ENCODE measurements at places on chromosomes 7 and 10. TPM values are rescaled to one million over a fixed set of nuclear protein-coding genes. Genes with fewer than 3 reads are reported as not detected.

Gene DUS4L
- polyA plus RNA-seq, result 2.2 TPM

DNA sequence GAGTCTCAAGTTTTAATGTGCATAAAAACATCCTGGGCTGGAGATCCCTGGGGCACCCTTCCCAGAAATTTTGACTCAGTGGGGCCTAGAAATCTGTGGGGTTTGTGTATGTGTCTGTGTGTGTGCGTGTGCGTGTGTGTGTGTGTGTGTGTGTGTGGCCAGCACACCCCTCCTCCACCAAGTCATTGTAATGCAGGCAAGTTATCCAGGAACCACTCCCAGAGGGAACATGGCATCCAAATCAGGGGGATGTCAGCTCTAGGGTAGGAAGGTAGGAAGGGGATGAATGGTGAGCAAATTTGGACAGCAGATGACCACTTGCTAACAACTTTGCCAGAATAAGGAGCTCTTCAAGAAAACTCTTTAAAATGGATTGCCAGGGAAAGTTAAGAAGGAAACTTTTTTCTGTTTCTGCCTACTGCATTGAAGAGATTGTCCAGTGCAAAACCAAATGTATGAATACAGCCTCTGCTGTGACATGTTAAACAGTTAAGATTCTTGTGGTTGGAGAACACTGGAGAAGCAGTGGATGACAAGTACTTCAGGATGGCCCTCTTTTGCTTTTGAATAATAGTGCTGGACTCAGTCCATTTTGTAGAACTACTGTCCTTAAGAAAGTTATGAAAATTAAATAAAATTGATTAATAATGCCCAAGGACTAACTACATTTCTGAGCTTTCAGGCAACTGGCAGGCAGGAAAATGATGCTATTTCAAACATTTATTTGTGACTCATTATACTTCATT, 12.3 kb downstream of the STAMBPL1 start:
- DNase-seq, result no peak

Gene CDC14C
- polyA plus RNA-seq, result not detected

GRCh38 chr10:26682931-26683330, 14.6 kb upstream of the PDSS1 start:
- no peak for DNase-seq

Gene RHOBTB1
- 17.3 TPM for polyA plus RNA-seq

Gene UFSP1
- polyA plus RNA-seq, result 2.0 TPM

Gene GNGT1
- not detected for polyA plus RNA-seq

- DNase-seq, result no peak
Observed at GRCh38 chr7:149773446-149774236, at the start of gene ZNF467. Gene ZNF467, minus strand, starts transcription at chr7:149773588. Its CDS starts 2,556 bp downstream, at chr7:149771032.

DNA sequence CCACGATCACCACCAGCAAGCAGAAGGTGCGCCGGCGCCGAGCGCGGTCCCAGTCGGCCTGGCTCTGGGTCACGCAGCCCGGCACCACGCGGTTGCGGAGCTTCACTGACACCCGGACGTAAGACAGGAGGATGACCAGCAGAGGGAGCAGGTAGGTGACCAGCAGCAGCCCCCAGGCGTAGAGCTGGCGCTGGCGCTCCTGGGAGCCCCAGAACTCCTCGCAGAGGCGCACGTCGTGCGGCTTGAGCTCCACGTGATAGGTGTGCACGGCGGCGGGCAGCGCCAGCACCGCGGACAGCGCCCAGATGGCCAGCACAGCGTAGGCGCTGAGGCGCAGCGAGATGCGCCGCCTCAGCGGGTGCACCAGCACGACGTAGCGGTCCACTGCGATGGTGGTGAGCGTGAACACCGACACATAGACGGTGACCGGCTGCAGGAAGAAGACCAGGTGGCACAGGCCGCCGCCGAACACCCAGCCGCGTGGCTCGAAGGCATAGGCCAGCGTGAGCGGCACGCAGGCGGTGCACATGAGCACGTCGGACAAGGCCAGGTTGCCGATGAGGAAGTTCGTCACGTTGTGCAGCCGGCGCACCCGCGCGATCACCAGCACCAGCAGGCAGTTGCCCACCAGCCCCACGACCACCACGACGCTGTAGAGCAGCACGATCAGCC, 920 bp downstream of the PRLHR start:
- DNase-seq, result no peak

Gene IDI2
- not detected for polyA plus RNA-seq

Gene ACBD7
- 0.76 TPM for polyA plus RNA-seq

Gene CTTNBP2
- 0.37 TPM for polyA plus RNA-seq

DNA sequence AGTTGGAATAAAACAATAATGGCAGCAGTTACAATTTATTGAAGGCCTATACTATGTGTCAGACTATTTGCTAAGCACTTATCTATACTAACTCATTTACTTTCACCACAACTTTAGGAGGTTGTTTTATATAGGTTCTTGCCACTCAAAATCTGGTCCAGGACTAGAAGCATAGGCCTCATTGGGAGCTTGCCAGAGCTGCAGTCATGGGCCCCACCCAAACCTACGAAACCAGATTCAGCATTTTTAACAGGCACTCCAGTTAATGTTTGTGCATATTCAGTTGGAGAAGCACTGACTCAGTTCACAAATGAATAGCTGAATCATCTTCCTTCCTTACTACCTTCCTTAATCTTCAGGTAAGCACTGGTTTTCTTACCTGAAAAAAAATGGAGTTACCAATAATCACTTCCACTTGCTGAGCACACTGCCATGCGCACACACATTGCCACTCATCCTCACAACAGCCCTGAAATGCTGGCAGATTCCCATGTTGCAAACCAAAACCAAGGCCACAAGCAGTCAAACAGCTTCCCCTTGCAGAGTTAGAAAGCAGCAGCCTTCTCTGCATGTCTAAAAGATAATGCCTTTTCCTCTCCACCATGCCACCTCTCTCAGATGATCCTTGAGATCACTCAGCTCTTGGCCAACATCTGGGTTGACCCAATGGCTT, 122.4 kb downstream of the SLC16A9 start:
- no peak for DNase-seq

Gene ASIC3
- 0.45 TPM for polyA plus RNA-seq

GRCh38 chr10:130844310-130844709, 467.2 kb downstream of the TCERG1L start:
- no peak for DNase-seq

DNA sequence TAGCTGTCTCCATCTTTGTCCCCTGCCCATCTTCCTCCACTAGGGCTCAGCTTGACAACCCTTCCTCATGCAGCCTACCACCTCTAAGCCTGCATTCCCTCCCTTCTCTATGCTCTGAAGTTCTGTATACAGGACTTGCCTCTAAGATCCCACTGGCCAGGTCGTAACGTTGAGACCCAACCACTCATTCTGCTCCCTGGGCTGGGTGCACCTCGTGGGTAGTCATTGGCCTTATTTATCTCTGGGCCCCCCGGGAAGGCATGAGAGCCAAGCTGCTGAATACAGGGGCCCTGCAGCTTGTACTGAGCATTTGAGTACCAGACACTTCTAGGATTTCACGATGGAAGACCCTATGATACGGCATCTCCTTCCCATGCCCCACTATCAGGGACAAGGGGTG, 31.2 kb downstream of the MYL10 start:
- DNase-seq, result no peak

DNA sequence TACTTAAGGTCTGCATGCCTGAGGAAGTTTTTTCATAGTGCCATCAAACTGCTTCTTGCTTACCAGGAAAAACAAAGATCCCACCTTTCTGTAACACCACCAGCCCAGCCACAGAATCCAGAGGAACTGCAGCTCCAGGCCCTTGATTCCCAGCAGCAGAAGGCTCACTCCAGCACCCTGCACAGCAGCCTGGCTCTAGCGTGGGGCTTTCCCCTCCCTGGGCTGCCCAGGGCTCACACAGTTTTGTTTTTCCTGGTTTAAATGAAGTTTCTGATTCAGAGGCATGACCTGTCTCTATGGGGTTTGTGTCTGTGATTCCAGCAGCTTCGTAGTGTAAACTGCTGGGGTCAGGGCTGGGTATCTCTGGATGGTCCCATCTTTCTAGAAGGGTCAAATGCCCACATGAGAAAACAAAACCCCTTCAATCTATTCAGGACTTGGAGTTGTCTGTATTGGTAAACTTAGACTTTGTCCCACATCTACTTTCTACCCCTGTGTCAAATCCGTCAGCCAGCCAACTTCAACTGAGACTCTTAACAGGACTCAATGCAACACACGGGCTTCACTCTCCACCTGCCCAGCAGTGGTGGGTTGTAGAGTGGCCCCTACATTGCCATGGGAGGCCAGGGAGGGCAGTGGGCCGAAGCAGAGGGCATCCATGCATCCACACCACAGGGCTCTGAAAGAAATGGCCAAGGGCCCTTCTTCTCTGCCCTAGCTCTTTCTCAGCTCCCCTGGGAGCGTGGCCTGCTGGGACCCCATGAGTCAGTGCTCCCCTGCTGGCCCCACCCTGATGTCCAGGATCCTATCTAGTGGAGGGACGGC, 73.6 kb downstream of the ATXN7L1 start:
- DNase-seq, result no peak

Gene SPDYE2B
- not detected for polyA plus RNA-seq

Gene LANCL2
- 26.8 TPM for polyA plus RNA-seq

- DNase-seq, result no peak
Observed at GRCh38 chr10:31536302-31536701, 217.3 kb downstream of the ZEB1 start.

Gene CYP3A4
- not detected for polyA plus RNA-seq

DNA sequence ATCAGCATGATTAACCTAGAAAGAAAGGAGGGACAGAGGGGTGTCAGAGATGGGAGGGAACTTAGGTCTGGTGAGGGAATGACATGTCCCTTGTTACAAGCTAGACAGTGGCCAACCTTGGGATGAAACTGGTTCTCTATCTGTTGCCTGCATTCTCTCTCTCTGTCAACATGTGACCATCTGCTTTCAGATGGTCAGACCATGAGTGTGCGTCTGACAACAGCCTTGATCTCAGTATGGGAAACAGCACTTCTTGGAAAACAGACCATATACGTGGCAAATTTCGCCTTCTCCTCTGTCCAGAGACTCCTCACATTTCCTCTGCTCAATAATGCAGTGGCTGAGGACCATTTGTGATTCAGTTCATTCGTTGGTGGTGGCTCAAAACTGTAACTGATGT, 845.9 kb downstream of the TYW1 start:
- DNase-seq, result no peak

DNA sequence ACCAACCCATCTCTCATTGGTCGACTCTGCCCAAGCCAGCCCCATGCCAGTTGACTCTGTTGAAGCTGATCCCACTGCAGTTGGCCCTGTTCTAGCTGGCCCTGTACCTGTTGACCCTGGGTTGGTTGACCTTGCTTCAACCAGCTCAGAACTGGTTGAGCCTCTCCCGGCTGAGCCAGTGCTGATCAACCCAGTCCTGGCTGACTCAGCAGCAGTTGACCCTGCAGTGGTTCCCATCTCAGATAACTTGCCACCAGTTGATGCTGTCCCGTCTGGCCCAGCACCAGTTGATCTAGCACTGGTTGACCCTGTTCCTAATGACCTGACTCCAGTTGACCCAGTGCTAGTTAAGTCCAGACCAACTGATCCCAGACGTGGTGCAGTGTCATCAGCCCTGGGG, 7.4 kb downstream of the PPRC1 start:
- no peak for DNase-seq

GRCh38 chr7:20440472-20441105, 109.9 kb downstream of the ITGB8 start:
- no peak for DNase-seq

DNA sequence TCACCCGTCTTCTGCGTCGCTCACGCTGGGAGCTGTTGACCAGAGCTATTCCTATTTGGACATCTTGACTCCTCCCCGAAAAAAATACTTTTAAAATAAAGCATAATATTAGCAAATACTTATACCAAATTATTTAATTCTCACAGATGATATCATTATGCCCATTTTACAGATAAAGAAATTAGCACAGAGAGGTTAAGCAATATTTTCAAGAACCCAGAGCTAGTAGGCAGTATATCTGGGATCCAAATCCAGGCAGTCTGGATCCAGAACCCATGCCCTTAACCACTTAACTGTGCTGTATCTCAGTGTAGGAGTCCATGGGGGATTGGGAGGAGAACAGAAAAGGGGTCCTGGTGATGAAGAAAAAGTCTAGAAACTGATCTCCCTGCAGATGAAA, 6.1 kb downstream of the IQUB start:
- DNase-seq, result no peak

GRCh38 chr10:80281784-80282765, 7.4 kb downstream of the MAT1A start:
- DNase-seq, result no peak
